Right hindlimb (tissue), 1 donor: ENCODE measurements at places on chromosomes 2 and 18.
A peak's percentile ranks its signal among the peaks of the same experiment; 100 is the strongest.

GRCh38 chr2:139917690-139918384 lies 1137.6 kb upstream of the NXPH2 start:
- no peak for DNase-seq

DNA sequence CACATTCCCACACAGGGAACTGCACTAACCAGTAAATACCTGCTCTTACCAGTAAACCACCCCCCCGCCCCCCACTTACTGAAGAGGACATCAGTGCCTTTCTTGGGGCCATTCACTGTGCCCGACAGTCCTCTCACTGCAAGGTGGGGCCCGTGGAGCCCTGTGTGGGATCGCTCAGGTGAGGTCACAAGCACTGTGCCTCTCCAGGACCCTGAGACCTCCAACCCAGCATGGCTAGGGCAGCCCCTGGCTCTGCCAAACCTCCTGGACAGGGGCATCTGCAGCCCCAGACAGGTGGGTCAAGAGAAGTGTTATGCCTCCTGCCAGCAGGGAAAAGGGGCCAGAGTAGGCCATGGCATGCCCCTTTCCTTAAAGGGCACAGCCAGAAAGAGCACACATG lies 6.7 kb upstream of the NEURL3 start:
- no peak for DNase-seq

DNA sequence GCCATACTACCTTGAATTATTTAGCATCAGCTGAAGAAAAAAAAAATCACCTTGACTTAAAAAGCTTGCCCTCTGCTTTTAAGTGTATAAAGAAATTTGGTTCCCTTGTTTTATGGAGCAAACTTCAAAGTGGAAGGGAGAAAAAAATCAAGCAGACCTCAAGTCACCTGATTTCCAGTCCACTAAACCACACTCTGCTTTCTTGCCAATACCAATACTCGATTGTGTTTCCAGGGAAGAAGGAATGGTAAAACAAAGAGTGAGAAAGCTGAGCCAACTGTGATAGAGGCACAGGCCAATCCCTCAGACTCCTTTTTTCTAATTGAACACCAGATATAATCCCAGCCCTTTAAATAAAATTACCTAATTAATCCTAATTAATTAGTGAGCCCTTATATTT lies 587.3 kb downstream of the ARHGAP15 start:
- DNase-seq: no peak

- DNase-seq: no peak
Observed at GRCh38 chr2:39618236-39618635, 47.5 kb upstream of the TMEM178A start.

GRCh38 chr2:184851576-184851975 lies 253.2 kb downstream of the ZNF804A start:
- no peak for DNase-seq

DNA sequence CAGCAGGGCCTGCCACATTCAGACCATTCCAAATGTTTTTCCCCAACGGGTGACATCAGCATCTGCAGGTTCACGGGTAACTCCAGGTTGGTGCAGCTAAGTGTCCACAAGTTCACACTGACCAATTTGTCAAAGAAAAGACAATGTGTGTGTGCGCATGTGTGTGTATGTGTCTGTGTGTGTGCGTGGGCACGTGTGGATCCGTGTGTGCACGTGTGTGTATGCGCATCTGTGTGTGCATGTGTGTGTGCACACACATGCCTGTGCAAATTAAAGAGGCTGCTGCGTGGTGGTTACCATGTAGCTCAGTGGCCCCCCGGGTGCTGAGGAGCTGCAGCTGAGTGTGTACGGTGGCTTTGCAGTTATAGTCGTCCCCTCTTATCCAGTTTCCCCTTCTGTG lies 187.4 kb downstream of the TMEM18 start:
- DNase-seq: no peak

DNA sequence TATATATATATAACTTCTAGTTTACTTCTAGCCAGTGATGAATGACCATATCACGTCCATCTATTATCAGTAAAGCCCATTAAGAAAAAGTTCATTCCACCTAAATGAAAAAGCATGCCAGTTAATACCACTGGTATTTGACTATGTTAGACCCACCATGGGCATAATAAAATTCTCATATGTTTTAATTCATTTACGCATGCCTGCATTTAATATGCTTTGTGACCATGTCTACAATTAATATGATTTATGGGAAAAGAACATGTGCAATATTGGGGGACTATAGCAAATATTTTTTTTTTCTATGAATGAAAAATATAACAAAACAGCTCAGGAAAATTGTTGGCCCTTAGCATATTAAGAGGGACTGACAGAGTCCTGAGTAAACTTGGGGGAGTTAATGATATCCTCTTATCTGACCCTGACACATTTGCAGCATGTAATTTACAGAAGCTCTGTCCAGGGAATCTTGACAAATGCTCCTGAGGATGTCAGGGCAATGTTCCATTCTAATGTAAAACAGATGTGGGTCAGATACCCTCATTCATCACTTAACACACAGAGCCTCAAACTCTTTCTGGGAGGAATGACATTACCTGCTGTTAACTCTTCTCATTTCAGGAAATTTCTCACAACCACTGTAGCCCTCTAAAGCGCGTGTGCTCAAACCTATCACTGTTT lies 90.6 kb downstream of the PAX3 start:
- DNase-seq: no peak

GRCh38 chr2:64454386-64455332 lies 697 bp downstream of the LGALSL start:
- DNase-seq: peak; percentile 79

DNA sequence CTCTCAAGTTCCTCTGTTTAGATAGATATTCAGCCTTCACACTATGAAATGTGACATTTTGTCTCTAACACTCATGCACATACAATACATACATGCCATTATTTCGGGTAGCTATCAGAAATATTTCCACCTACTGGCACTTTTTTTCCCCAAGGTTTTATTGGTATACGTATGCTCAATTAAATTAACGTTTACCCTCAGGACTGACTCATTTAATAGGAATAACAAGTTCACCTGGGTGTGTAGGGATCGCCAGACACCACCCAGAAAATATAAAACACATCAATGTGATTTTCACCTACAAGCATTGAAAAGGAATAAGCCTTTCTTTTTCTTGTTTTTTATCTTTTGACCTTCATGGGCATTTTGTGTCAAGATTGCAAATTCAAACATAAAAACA lies 138.5 kb upstream of the EPAS1 start:
- DNase-seq: no peak

GRCh38 chr2:62801814-62802523 lies 96.5 kb downstream of the EHBP1 start:
- DNase-seq: no peak

GRCh38 chr18:29181151-29181901 lies 1004.4 kb upstream of the CDH2 start:
- no peak for DNase-seq

- DNase-seq: peak; percentile 75
Observed at GRCh38 chr2:105431367-105432043, 32.7 kb upstream of the FHL2 start.

DNA sequence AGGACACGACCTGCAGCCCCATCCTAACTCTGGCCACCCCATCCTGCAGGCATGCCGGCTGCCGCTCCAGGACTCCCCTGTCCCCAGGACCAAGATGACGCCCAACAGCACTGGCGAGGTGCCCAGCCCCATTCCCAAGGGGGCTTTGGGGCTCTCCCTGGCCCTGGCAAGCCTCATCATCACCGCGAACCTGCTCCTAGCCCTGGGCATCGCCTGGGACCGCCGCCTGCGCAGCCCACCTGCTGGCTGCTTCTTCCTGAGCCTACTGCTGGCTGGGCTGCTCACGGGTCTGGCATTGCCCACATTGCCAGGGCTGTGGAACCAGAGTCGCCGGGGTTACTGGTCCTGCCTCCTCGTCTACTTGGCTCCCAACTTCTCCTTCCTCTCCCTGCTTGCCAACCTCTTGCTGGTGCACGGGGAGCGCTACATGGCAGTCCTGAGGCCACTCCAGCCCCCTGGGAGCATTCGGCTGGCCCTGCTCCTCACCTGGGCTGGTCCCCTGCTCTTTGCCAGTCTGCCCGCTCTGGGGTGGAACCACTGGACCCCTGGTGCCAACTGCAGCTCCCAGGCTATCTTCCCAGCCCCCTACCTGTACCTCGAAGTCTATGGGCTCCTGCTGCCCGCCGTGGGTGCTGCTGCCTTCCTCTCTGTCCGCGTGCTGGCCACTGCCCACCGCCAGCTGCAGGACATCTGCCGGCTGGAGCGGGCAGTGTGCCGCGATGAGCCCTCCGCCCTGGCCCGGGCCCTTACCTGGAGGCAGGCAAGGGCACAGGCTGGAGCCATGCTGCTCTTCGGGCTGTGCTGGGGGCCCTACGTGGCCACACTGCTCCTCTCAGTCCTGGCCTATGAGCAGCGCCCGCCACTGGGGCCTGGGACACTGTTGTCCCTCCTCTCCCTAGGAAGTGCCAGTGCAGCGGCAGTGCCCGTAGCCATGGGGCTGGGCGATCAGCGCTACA lies 2.1 kb downstream of the GPBAR1 start:
- DNase-seq: no peak

DNA sequence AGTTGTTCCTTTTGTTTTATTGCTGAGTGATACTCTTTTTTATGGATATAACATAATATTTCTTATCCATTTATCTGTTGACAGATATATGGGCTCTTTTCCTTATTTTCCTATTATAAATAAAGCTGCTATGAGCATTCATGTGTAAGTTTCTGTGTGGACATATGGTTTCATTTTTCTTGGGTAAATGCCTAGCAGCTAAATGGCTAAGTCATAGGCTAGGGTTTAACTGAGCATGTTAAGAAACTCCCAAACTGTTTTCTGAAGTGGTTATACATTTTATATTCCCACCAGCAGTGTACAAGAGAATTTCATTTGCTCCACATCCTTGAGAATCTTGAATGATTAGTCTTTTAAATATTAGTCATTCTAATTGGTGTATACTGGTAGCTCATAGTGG lies 786.6 kb upstream of the CDH2 start:
- DNase-seq: no peak

DNA sequence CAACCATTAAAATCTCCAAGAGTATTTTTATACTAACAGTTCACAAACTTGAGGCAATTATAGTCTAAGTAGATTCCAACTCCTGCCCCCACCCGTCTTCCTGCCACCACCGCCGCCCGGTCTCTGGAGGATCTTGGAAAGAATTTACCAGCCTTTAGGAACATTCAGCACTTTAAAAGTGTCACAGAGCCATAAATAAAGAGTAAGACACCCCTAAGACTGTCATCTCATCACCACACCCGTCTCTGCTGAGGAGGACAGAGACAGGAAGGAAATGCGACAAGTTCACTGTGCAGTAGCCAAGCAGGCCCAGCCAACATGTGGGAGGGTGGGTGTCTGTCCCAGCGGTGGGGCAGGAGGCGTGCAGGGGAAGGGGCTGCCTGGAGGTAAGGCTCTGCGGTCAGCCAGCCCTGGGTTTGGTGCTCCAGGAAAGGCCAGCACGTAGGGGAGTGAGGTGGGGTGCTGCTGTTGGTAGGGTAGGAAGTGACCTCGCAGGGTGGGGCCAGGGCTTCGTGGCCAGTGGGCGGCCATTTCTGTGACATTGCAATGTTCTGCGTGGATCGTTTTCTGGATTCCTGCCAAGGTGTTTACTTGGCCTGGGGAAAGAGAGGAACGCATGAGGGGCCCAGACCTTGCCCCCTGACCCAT lies 111.6 kb downstream of the FAM210A start:
- peak; percentile 42 for DNase-seq

DNA sequence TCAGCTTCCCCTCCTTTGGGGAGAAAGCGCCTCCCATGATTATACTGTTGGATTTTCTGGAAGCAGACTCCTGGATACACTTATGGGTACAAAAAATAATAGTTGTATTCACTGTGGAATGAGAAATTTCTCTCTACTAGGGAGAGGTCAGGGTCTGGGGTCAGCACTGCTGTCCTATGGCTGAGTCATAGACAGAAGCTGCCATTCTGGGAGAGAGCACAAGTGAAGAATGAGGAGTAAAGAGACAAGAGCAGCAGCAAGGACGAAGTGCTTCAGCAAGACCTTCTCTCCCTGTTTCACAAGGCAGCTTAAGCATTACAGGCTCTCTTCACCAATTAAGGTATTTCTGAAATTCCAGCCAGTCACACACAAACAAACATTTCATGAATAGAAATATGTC lies 10.1 kb upstream of the UNC80 start:
- DNase-seq: no peak

DNA sequence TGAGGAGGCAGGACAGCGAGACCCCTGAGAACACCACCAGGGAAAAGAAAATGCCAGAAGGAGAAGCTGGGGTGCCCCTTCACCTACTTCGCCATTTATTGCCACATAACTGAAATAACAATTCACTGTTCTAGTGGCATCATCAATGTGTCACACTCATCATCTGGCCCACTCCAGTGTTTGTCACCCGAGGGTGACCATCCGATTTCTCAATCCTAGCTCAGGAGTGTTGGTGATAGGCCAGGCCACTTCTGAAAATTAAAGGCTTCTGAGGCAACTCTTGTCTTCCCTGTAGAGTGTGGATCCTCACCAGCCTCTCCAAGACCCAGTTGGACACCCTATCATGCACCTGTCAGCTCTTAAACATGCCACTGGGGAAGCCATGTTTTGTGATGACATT lies 62.9 kb upstream of the BZW1 start:
- DNase-seq: no peak

GRCh38 chr2:239057533-239057932 lies 209.6 kb downstream of the TWIST2 start:
- DNase-seq: no peak

DNA sequence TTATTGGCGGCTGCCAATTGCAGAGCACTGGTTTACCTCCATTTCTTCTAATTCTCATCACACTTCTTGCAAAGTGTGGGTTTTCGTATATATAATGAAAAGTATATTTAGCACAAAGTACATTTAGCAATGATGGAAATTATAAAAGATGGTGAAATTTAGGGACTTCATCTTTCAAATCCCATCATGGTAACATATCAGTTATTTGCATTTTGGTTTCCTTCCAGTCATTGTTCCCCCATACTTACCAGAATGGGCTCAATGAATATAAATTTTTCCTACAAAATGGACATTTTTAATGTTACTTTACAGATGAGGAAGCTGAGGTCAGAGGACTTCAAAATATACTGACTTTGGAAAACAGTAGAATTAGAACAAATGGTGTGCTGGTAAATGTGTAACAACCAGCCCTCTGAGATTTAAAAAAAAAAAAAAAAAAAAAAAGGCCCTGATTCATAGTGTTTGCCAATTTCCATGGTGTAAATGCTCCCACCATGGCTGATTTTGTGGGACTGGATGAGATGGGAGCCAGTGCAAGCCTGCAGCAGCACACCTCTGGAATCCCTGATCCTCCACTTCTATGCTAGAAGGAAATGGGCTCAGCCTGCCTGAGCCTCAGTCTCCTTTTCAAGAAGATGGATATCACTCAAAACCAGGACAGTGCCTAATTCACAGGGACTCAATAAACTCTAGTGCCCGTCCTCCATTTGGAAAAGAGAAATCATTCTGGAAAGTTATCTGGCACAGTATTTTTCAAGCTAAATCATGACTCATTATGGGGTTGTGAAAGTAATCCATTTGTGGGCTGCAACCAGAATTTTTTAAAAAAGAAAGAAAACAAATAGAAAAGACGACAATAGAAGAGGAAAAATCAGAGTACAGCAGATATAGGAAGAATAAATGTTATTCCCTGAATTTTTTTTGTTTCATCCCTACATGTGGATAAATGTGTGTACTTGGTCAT lies 34.0 kb downstream of the LBH start:
- DNase-seq: no peak
